ENCODE measurements at places on chromosomes 4 and X.

- no peak for DNase-seq
Measured at GRCh38 chrX:108438110-108438623, at the start of gene COL4A6. TSS of gene COL4A6 (minus strand) at chrX:108438422. CDS start at chrX:108438196, 226 bp downstream.

GRCh38 chrX:22135994-22136684 lies 104.0 kb downstream of the PHEX start:
- DNase-seq: no peak

GRCh38 chr4:950136-951020 lies 18.1 kb downstream of the TMEM175 start:
- no peak for DNase-seq

DNA sequence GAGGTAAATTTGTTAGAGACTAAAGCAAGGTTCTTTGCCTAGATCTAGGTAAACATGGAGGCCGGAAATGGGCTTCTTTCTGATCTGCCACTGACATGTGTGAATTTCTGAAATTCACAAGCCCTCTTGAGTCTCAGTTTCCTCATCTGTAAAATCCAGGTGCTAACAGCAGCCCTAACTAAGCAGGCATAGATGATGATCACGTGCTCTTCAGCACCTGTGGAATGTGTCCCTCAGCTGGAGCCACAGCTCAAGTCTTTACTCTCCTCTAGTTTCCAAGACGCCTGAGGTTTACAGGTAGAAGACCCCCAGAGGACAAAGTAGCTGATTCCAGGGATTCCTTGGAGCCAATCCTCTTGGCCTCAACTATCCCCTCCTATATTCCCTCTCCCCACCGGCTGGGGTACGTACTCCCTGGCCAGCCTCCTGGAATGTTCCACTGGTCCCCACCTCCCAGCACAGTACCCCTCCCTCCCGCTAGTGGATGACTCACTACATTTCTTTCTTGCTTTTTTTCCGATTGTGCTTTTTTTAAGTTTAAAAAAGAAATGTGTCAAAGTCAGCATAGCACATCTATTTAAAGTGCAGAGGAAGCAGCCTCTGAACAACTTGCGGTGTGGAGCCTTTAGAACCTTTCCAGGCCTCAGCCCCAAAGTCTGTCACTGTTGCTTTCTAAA lies 98.4 kb downstream of the PHKA2 start:
- no peak for DNase-seq

GRCh38 chr4:111492496-111492895 lies 652.8 kb upstream of the FAM241A start:
- no peak for DNase-seq

GRCh38 chrX:6151971-6152370 lies 76.7 kb downstream of the NLGN4X start:
- no peak for DNase-seq

DNA sequence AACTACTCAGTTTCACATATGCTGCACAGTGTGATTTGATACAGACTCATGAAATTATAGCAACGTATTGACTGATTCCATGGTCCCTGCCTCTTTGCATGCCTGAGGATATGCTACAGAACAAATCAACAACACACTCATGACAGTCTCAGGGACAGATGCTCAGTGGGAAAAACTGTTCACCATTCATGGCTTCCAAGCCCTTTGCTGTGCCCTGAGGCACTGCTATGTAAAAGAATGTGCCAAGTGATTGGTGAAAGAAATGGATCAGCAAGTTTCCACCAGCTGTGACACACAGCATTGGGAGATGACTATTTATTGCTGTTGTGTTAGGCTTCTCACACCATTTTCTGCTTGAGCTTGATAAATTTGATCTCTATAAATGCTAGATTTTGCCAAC lies 825.6 kb upstream of the INTU start:
- no peak for DNase-seq

DNA sequence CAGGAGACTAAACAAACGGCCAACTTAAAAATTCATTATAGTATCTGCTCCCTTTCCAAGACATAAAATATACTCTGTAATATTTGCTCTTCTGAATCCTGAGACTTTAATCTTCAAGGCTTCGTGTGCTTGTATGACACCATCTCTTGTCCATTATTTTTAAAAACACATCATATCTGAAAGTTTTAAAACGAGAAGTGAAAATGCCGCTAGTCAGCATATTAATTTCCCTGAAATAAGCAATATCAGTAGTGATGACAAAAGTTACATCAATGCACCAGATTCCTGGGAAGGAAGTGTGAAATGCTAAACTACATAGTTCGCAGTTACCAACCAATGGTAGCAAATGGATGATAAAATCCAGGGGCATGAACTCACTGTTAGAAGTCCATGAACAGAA lies 66.8 kb upstream of the EXOC1L start:
- DNase-seq: no peak
